ENCODE measurements at places on chromosomes 11 and 22.

GRCh38 chr11:47348859-47349258 is 3.6 kb downstream of the MYBPC3 start:
- DNase-seq, result peak; percentile 47

- no peak for DNase-seq
These were observed 36.2 kb upstream of the CD5 start for GRCh38 chr11:61065955-61066638.

DNA sequence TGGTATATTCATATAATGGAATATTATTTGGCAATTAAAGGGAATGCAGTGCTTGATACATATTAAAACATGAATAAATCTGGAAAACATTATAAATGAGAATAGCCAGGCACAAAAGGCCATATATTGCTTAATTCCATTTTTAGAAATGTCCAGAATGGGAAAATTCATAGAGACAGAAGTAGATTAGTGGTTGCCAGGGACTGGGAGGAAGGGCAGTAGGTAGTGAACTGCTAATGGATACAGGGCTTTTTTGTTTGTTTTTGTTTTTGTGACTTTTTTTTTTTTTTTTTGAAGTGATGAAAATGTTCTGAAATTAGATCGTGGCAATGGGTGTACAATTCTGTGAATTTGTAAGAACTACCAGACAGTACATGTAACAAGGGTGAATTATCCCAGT is 86.1 kb downstream of the YAP1 start:
- no peak for DNase-seq

- no peak for DNase-seq
These were observed 89.0 kb downstream of the OPCML start for GRCh38 chr11:133443206-133443747.

- no peak for DNase-seq
These were observed 11.8 kb downstream of the LTBP3 start for GRCh38 chr11:65546217-65546958.

- peak; percentile 36 for DNase-seq
These were observed 63.7 kb downstream of the MAML2 start for GRCh38 chr11:96279018-96279895.

DNA sequence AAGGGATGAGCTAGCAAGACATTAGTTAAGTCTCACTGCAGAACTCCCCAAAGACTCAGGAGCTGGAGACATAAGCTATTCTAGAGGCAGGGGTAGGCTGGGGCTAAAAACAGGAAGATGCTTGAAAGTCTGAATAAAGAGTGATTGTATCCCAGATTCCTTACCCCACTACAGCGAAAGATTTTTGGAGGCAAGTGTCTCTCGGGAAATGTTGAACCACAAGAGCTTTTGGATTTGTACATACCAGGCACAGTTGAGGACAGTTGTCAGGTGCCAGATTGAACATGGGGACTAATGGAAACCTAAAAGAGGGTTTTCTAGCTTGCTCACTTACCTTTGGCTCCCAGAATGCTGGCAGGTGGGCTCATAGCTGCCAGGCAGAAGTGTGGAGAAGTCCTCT is 43.5 kb upstream of the OR9Q1 start:
- no peak for DNase-seq

DNA sequence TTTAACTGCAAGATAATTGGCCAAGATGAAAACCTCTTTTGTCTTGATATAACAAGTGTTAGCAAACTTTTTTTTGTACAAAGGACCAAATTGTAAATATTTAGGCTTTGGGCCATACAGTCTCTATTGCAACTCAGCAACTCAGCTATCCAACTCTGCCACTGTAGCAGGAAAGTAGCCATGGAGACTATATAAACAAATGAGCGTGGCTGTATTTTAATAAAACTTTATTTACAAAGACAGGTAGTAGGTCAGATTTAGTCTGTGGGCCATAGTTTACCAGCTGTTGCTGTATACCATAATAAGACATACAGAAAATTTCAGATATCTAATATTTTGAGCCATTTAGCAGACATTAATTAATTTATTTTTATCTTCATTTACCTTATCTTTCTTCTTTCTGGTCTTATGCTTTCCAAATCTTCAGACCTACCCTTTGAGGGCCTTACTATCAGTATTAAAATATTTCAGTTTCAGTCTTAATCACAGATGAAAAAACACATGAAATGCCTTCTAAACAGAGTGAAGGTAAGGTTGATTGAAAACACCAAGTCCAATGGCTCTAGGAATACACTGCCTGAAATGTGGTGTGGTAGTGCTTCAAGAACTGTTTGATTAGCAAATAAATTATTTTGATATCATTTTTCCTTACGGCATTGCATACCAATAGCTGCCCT is 256.9 kb upstream of the CTSC start:
- DNase-seq, result no peak

GRCh38 chr11:16805938-16806337 is 67.5 kb downstream of the C11orf58 start:
- DNase-seq, result no peak

- peak; percentile 24 for DNase-seq
These were observed 12.1 kb downstream of the DCUN1D5 start for GRCh38 chr11:103079833-103080232.

DNA sequence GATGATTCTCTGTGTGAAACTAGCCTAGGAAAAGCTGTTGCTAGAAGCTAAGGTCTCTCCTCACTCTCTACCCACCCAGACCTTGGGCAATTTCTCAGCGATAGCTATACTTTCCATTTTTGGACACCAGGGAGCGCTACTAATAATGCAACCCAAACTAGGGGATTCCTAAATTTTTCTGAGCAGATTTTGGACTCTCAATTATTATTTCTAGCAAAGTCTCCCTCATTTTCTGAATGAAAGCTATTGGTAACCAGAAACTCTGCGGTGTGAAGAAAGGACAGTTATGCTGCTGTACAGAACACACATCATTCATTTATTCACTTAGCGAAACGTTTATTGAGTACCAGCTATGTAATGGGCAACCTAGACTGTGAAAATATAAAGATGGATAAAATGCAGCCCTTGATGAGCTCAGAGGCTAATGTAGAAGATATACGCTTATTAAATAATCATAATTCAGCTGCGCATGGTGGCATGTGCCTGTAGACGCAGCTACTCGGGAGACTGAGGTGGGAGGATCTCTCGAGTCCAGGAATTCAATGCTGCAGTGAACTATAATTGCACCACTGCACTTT is 6.1 kb upstream of the STIM1 start:
- peak; percentile 61 for DNase-seq

DNA sequence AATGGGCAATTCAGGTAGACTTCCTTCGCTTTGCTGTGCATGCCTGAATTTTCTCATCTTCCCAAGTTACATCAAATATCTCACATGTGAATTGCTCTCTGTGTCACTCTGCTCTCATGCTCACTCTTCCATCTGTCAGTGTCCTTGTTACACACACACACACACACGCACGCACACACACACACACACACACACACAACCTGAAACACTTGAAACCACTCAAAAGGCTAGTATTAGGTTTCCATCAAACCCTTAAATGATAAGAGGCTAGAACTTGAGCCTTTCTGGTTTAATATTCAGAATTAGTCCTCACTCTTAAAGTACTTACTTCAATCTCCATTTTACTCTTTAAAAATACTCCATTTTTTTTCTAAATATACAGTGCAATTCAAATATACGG is 282.4 kb downstream of the C11orf87 start:
- DNase-seq, result no peak

DNA sequence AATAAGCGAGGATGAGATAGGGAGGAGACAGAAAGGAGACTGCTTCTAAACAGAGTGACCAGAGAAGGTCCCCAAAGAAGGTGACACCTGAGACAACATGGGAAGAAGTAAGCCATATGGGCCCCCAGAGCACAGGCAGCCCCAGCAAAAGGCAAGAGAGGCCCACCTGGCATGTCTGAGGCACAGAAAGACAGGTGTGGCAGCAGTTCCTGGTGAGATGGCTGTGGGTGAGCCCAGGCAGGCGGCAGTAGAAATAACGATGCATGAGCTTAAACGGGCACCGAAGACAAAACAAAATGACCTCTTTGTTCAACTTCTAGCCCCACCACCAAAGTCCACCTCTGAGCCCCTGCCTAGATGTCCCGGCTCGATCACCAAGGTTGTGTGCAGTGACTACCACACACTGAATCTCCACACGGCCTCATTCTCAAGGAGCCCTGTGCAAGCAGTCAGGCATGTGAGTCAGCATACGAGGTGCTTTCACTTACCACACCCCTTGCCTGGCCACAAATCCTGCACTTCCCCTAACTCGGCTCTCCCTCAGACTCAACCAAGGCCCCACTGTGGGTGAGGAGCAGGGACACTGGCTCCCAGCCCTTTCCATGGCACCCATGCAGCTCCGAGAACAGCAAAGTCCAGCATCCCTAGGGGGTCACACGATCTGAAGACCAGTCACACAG is 77.6 kb downstream of the PACSIN2 start:
- peak; percentile 76 for DNase-seq

GRCh38 chr11:95152876-95153856 is 63.5 kb downstream of the ENDOD1 start:
- DNase-seq, result no peak

DNA sequence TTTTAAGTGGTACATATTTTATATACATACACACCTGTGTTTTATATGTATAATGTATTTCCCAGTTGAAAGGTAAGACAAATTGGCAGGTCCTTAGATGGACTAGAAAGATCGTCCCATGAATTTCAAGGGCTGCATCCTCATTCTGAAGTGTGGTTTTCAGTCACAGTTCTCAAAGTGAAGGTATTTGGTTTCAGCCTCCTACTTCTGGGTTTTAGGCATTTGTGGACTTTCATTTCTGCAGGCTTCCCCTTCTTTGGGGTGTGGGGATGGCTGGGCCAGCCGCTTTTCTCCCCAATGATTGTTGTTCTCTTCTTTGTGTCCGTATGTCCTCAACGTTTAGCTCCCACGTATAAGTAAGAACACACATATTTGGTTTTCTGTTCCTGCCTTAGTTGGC is 10.0 kb downstream of the DCPS start:
- no peak for DNase-seq

GRCh38 chr11:10091314-10092045 is 202.5 kb downstream of the SBF2 start:
- DNase-seq, result no peak

DNA sequence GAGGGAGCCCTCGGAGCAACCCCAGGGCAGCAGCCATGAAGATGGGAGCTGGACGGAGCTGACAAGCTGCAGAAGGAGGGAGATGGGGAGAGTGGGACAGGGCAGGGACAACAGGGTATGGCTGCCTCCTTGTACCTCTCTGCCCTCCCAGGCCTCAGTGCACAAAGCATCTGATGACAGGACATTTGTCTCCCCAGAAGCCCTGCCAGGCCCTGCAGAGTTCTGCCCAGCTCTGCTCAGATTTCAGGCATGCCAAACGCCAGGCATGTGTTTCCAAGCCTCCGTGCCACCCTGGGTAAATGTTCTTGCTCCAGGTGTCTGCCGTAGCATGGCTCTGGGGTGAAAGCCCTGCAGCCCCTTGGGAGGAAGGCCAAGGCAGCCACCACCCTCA is 1.1 kb upstream of the IFITM10 start:
- no peak for DNase-seq

DNA sequence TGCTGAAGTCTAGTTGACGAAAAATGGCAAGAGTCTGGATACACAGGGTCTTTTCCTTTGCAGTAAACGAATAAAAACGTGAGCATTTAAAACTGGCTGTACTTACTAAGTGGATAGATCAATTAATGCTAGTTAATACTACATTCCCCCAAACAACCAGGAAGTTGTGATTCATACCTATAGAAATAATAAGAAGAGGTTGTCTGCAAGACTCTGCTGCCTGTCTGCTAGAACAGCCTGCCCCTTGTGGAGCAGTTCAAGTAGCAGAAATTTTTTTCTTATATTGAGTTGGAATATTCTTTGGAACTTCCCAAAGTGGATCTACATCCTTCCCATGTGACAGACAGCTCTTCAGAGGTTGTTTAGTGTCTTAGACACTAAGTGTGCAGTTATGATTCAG is 86.8 kb downstream of the TEAD1 start:
- no peak for DNase-seq

GRCh38 chr22:20577549-20577975 is 70.2 kb downstream of the MED15 start:
- DNase-seq, result no peak

DNA sequence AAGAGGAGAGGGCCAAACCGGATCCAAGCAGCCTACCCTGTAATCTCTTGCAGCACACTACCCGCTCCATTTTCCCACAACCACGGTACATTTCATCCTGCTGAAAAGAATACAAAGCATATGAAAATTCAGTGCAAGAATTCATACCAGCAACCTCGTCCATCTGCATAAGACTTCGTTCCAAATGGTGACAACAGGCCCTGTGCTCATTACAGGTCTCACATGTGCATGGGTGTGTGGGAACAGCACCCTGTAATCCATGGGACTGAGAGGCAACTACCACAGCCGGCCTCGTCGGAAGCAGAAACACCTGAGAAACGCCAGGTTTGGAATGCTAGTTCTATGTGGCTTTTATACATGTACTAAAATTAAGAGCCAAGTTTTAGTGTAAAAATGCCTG is 52.3 kb downstream of the LARGE1 start:
- DNase-seq, result no peak

DNA sequence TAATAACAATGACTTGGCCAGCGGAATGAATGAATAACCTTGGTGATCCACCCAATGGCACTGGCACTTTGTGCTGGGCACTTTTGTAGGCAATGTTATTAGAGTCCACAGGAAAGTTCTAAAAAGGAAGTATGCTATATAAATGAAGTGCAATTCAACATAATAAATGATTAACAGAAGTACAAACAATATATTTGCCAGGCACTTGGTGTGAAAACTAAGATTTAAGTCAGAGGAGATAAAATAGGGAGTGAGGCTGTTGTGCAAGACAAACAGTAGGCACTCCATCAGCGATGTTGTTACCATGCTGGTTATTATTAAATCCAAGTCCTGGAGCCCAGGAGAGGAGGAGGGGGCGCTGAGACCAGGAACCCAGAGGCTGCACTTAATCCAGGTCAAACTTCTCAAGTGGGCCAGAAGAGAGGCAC is 173.8 kb downstream of the LARGE1 start:
- no peak for DNase-seq

GRCh38 chr11:33722590-33723234 is 13.5 kb downstream of the CD59 start:
- no peak for DNase-seq

- no peak for DNase-seq
These were observed 219.3 kb downstream of the BUD13 start for GRCh38 chr11:116553482-116553881.

- DNase-seq, result no peak
These were observed 149.5 kb downstream of the COMMD9 start for GRCh38 chr11:36139767-36140166.

All from GM03348 (cell line).